ENCODE measurements at places on chromosomes 6 and 20.

DNA sequence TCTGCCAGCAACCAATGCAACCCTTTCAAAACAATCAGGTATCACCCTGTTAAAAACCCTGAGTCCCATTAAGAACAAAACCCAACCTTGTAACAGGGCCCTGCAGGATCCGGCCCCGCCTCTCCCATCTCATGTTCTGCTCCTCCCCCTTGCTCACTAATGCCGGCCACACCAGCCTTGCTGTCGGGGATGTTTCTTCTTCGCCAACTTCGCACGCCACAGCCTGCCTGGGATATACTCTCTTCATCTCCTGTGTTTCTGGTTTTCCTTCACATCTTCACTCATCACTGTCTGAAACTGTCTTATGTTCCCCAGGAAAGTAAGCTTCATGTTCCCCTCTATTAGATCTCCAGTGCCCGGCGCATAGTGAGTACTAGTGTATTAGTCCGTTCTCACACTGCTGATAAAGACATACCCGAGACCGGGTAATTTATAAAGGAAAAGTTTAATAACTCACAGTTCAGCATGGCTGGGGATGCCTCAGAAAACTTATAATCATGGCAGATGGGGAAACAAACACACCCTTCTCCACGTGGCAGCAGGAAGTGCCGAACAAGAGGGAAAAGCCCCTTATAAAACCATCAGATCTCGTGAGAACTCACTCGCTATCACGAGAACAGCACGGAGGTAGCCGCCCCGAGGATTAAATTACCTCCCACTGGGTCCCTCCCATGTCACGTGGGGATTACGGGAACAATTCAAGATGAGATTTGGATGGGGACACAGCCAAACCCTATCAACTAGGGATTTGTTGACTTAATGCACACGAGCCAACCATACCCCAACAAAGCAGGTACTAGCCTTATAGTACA lies 5.1 kb downstream of the TP53RK start:
- DNase-seq = no peak

DNA sequence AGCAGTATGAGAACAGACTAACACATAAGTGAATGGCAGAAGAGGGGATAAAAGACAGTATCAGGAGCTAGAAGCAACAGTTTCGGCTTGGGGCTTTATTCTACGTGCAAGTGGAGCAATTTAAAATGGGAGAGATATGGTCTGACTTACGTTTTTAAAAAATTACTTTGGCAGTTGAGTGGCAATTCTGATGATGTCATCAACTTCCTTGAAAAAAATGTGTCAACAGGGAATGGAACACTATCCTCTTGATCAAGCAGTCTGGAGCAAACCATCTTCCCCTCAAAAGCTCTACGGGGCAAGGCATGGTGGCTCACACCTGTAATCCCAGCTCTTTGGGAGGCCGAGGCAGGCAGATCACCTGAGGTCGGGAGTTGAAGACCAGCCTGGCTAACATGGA lies 24.1 kb downstream of the PTPRT start:
- no peak for DNase-seq

DNA sequence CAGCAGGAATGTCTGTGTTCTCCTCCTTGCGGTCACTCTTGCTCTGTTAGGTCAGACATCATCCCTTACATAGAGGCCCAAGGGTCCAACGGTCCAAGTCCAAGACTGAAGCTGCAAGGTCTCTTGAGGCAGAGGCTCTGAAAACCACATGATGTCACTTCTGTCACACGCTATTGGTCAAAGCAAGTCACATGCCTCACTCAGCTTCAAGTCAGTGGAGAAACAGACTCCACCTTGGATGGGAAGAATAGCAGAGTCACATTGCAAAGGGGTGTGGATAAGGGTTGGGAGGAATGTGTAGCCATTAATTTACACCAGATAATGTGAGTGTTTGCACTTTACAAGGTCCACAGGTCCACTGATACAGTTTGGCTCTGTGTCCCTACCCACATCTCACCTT lies 17.5 kb downstream of the SLC52A3 start:
- DNase-seq = no peak

DNA sequence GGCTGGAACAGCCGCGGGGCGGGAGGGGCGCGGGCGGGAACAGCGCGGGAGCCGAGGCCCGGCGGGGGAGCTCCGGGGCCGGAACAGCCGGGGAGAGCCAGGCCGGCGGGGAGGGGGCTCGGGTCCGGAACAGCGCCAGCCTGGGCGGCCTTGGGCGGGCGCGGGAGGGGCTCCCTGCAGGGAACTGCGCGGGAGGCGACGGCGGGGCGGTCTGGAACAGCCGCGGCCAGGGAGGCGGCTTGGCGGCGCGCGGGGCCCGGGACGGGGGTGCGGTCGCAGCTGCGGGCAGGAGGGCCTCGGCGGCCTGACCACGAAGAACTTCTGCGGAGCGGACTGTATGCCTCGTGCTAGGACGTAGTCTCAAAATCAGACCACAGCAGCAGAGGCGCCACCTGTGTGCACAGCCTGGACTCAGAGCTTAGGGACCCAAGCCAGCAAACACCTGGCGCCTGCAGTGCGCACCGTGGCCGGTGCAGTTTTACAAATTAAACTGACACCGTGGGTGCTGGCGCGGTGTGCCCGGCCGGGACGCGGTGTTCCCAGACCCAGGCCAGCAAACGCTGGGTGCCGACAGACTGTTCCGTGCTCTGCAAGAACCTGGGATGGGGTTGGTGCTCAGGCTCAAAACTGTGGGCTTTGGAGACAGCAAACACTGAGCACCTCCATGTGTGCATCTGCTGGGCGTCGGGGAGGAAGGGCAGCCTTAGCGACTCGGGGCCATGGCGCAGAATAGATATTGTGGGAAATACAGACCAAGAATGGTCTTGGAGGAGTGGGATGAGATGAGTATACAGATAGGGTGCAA lies 572 bp downstream of the ZNF341 start:
- DNase-seq = peak; percentile 72

DNA sequence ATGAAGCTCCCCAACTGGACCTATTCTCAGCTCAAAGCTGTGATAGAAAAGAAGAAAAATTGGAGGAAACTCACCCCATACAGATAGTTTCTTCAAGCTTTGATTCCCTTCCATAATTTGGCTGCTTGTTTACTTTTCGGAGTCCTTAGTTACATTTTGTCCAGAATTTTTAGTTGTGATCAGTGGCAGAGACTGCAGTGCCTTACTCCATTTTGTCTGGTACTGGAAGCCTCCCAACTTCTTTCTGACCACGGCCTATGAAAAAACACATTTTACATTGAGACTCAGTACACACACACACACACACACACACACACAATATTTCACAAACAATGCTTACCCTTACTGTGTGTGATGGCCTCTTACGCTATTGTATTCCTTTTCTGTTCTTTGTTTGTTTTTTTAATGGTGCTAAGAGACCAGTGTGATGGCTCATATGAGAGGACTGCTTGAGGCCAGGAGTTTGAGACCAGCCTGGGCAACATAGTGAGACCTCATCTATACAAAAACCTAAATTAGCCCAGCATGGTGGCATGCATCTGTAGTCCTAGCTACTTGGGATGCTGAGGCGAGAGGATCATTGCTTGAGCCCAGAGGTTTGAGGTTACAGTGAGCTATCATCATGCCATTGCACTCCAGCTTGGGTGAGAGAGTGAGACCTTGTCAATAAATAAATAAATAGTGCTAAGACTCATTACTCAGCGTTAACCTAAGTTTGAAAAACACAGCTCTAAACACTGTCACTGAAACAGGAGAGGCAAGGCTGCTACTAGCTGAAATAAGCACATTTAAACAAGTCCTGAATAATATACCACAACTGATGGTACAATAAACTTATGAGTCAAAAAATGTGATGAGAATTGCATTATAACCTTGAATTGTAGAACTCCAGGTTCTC lies 13.8 kb upstream of the RNF8 start:
- DNase-seq = no peak

DNA sequence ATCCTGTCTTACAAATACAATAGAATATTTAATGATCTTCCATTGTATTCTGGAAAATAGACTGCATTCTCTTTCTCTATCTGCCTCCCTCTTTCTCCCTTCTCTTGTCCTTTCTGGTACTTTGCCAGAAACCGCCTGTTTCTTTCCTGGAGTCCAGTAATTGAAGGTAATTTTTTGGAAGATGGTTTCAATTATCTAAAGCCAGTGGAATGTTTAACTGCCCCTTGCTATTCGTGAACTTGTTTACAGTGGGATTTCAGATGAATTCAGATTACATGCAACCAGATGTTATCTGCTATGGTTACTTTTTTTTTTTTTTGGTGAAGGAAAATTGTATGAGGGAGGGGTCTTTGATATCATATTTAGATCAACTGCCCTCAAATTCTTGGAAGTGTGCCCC lies 655.5 kb upstream of the FLRT3 start:
- DNase-seq = no peak

DNA sequence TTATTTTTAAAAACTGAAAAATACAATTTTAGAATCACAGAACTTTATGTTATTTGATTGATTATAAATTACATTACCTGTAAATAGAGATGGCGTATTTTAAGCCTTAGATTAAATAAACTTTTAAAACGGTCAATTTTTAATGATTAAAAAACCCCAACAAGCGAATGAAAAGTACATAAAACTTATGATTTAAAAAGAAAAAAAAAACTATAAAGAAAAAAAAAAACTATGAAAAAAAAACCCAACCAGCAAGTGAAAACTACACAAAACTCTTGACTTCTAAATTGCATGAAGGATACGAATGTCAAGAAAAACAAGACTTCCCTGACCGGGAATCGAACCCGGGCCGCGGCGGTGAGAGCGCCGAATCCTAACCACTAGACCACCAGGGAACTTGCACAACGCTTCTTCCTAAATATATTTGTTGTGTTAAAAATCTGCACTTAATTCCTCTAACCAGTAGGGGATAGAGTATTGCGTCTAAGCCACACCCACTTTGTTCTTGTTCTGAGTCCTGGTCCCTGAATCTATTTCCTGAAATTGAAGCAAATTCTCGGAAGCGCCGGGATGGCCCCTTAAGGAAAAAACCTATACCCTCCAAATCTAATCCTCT lies 10.7 kb upstream of the NCOA7 start:
- DNase-seq = peak; percentile 87

GRCh38 chr6:66605011-66605410 lies 898.0 kb upstream of the EYS start:
- no peak for DNase-seq

DNA sequence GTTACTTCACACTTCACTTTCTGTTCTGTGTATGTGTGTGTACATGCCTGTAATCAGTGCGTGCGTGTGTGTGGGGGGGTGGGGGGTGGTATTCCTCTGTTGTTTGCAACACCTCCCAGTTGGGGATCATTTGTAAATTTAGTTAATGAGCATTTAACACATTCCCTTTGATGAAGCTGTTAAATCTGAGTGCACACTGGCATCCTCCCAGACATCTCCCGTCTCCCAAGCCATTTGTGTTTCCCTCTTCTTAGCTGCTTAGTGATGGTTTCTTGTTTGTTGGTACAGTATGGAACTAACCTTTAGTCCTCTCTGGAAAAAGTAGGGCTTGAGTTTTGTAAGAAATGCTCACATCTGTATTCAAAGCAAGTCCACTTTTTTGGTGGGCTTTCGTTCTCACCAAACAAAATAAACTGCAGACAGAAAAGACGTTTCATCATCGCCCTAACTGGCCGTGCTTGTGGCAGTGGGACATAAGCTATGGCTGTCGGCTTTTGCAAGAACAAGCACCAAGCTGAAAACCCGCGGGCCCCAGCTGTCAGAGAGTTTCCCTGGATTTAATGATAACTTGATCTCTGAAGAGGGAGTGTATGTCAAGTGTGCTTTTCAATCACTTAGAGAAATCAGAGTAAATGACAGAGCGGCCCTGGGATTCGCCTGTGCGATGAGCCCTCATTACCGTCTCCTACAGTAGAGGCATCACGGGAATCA lies 54.9 kb upstream of the SASH1 start:
- no peak for DNase-seq

GRCh38 chr6:82363428-82364086 lies at the start of gene TPBG:
Gene TPBG, plus strand, starts transcription at chr6:82363817. Its CDS starts 1,145 bp downstream, at chr6:82364962.
- no peak for DNase-seq

GRCh38 chr20:17442588-17442987 lies 88.6 kb downstream of the BFSP1 start:
- DNase-seq = no peak

DNA sequence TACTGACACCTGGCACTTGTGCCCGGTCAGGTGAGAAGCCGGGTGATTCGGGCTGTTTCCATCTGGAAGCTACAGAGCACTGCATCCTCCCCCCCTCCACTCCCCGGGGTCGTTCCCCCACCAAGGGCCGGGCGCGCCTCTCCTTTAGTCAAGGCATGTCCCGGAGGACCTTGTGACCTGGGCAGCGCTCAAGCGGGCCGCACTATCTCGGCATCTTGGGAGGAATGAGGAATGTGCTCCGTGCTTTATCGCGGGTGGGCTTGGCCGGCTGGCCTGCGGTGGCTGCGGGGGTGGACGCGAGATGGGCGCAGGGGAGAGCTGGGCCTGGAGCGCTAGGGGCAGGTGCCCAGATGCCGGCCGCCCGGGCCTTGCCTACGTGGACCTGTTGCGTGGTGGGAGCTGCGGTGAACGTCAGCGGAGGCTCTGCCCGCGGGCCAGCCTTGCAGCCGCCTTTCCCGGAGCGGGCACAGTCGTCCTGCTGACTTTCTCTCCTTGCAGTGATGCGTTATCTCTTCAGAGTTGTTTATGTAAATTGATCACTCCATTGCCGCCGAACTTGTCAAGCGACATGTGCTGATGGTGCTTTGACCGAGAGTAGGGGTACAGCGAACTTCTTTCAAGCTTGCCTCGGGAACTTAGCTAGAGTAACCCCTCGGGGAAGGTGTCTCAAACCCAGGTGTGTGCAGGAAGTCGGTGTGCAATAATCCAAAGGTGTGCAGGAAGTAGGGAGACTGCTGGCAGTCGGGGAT lies 1.1 kb downstream of the LRRC1 start:
- DNase-seq = no peak

GRCh38 chr6:117329926-117330325 lies 64.6 kb downstream of the VGLL2 start:
- no peak for DNase-seq

DNA sequence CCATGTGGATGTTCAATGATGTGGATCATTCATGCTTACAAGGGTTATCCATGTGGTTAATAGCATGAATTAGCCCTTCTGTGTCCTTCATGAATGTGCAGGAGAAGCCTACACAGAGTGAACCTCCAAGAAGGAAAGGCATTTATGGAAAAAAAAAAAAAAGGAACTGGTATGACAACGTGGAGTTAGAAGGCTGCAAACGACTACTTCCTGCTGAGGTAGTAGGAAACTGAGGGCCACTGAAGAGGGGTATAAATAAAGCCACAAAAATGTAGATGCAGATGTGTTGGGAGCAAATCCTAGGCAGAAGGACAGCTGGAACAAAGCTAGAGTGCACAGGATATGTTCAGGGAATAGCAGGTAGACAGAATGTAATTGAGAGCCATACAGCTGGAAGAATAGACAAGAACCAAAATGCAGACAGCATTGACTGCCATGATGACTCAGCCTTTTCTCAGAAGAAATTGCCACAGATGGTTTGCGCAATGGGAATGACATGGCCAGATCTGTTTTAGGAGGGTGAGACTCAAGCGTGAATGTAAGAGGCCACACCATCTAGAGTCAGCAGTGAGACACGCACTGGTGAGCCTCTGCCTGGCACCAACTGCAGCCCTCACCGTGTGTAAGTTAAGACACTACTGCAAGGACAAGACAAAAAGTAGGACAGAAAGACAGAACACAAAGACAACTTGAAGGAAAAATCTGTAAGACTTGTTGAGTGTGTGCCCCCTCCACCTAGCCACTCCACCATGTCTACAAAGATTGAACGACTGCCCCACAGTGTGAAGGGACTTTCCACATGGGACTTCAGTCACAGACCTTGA lies 79.8 kb downstream of the KIF13A start:
- DNase-seq = no peak

Data from activated T-cell treated with anti-CD3 and anti-CD28 coated beads for 4 hours (primary cell).